Mammary microvascular endothelial cell (primary cell): ENCODE measurements at places on chromosomes 4 and X. TPM values are rescaled to one million over a fixed set of nuclear protein-coding genes. Genes with fewer than 3 reads are reported as not detected.

The CLGN gene
- total RNA-seq = 0.79 and 1.1 TPM in 2 replicates

The OPRPN gene
- not detected in 2 replicates for total RNA-seq

The BOD1L1 gene
- total RNA-seq = 16.5 and 18.3 TPM in 2 replicates

The NSUN7 gene
- 0.34 and 0.87 TPM in 2 replicates for total RNA-seq
